ENCODE measurements at places on chromosomes 2 and 18. TPM values are rescaled to one million over a fixed set of nuclear protein-coding genes. Genes with fewer than 3 reads are reported as not detected.
A peak's percentile ranks its signal among the peaks of the same experiment; 100 is the strongest.

NEU2 gene
- total RNA-seq: not detected

SH3YL1 gene
- total RNA-seq: 8.5 TPM

- no peaks in the 10 kb centered on the region for H3K36me3 ChIP-seq
- no peaks in the 10 kb centered on the region for H3K4me1 ChIP-seq
- no peaks in the 10 kb centered on the region for H3K27me3 ChIP-seq
- no peak overlapping the region for H3K27ac ChIP-seq
- no peak overlapping the region for H3K4me3 ChIP-seq
These were observed 57.0 kb downstream of the CCDC102B start for GRCh38 chr18:68854786-68855391.

DNA sequence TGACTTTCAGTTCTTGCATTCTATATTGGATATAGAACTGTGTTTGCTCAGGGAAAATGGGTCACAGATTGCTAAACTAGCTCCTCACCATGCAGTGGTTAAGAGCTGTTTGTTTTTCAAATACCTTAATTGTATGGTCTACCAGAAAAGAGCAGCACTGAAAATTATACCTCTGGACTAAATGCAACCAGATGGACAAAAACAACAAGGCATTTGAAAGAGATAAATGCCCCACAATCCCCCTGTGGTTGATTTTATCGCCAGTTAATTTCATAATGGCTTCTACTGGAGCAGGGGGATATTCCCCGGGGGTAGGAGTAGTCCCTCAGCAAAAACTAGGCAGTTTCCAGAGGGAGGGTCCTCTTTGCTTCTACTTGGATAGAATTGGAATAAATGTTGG is 267.9 kb upstream of the TNP1 start:
- H3K4me1 ChIP-seq: no peaks in the 10 kb centered on the region
- no peak overlapping the region for H3K27ac ChIP-seq

- H3K4me1 ChIP-seq: peaks cover 4% of the 10 kb centered on the region
- H3K36me3 ChIP-seq: peaks cover 18% of the 10 kb centered on the region
- no peak overlapping the region for H3K27ac ChIP-seq
- no peaks in the 10 kb centered on the region for H3K27me3 ChIP-seq
- no peak overlapping the region for H3K4me3 ChIP-seq
These were observed 310.1 kb downstream of the EXOC6B start for GRCh38 chr2:72515696-72516095.

DNA sequence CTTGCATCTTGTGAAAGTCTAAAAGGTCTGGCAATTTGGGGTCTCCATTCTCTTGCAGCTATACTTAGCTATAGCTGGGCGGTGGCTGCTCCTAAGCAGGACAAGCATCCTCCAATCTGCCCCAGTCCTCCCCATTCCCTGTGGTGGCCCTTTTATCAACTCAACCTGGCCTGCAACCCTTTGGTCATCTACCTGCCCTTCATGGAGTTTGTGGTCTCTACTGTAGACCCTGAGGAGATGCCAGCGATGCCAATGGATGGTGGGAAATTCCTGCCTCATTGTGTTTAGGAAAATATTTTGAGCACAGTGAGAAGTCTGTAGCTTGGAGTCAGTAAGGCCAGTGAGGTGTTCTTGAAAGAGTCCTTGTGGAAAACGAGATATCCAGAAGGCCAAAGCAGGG is 143.4 kb downstream of the CAPN13 start:
- DNase-seq: no peak
- no peaks in the 10 kb centered on the region for H3K36me3 ChIP-seq
- no peak overlapping the region for H3K27ac ChIP-seq
- H3K4me3 ChIP-seq: no peak overlapping the region
- no peaks in the 10 kb centered on the region for H3K27me3 ChIP-seq

DNA sequence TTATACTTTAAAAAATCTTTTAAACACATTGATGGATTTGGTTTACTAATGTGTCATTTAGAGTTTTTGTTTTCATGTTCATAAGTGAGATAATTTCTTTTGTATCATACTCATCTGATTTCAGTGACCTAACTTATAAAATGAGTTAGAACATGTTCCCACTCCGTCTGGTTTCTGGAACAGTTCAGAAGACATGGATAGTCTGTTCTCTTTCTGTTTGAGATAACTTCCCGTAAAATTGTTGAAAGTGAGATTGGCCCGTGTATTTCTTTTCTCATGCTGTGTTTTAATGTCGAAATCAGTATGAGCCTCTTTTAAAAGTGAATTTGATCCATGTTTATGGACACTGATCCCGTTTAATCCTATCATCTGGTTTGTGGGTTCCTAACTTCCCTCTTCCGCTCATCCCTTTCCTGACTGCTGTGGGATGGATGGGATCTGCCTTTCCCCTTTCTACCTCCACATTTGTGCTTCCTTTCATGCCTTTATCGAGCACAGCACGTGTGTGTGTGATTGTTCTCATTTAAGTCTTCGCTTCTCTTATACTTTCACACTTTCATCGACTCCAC is 78.9 kb downstream of the COPS8 start:
- H3K27ac ChIP-seq: peak overlapping the region; percentile 57
- H3K36me3 ChIP-seq: no peaks in the 10 kb centered on the region
- no peak overlapping the region for H3K4me3 ChIP-seq
- no peaks in the 10 kb centered on the region for H3K27me3 ChIP-seq
- DNase-seq: no peak
- peaks cover 20% of the 10 kb centered on the region for H3K4me1 ChIP-seq

DNA sequence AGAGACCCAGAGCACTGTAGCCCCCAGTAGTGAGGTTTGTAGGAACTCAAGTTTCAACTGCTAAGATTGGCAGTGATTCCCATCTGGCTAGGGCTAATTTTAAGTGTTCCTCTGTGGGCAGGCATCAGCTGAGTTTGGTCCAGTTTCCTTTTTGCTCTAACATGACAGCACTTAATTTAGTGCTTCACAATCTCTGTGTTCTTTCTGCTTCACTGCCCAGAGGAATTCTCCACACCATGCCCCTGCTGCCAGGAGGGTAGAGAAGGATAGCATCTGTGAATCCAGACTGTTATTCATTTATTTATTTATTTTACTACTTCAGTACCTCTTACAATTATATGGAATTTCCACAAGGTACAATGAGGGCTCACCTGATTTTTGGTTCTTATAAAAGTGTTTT is 549.9 kb upstream of the FSIP2 start:
- no peaks in the 10 kb centered on the region for H3K36me3 ChIP-seq
- no peak overlapping the region for H3K4me3 ChIP-seq
- H3K27ac ChIP-seq: no peak overlapping the region

GRCh38 chr2:231360401-231360800 is 35.1 kb upstream of the B3GNT7 start:
- H3K4me1 ChIP-seq: peaks cover 23% of the 10 kb centered on the region
- H3K4me3 ChIP-seq: no peak overlapping the region
- H3K36me3 ChIP-seq: no peaks in the 10 kb centered on the region
- H3K27me3 ChIP-seq: no peaks in the 10 kb centered on the region

DNA sequence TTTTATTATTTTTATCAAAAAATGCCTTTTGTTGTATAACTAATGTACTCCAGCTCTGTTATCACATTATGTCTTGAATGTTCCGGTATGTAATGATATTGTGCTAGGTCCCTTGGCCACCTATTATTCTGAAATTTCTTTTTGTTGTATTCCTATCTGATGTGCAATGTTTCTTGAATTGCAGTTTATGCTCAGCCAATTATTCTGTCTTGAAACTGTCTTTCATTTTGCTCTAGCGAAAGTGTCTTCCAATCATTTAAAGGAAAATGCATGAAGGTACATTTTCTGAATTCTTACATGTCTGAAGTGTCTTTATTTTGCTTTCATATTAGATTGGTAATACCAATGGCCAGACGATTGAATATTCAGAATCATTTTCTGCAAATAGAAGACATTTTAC is 277.5 kb downstream of the SPAG16 start:
- H3K27ac ChIP-seq: no peak overlapping the region
- H3K27me3 ChIP-seq: no peaks in the 10 kb centered on the region
- DNase-seq: no peak
- no peaks in the 10 kb centered on the region for H3K36me3 ChIP-seq
- no peaks in the 10 kb centered on the region for H3K4me1 ChIP-seq

- no peak overlapping the region for H3K27ac ChIP-seq
- no peak for DNase-seq
- H3K4me3 ChIP-seq: no peak overlapping the region
- H3K36me3 ChIP-seq: no peaks in the 10 kb centered on the region
- no peaks in the 10 kb centered on the region for H3K4me1 ChIP-seq
These were observed 513.9 kb upstream of the NXPH2 start for GRCh38 chr2:139293992-139294548.

GRCh38 chr2:38106405-38107094 is 30.6 kb upstream of the CYP1B1 start:
- no peaks in the 10 kb centered on the region for H3K36me3 ChIP-seq
- H3K4me3 ChIP-seq: no peak overlapping the region

DNA sequence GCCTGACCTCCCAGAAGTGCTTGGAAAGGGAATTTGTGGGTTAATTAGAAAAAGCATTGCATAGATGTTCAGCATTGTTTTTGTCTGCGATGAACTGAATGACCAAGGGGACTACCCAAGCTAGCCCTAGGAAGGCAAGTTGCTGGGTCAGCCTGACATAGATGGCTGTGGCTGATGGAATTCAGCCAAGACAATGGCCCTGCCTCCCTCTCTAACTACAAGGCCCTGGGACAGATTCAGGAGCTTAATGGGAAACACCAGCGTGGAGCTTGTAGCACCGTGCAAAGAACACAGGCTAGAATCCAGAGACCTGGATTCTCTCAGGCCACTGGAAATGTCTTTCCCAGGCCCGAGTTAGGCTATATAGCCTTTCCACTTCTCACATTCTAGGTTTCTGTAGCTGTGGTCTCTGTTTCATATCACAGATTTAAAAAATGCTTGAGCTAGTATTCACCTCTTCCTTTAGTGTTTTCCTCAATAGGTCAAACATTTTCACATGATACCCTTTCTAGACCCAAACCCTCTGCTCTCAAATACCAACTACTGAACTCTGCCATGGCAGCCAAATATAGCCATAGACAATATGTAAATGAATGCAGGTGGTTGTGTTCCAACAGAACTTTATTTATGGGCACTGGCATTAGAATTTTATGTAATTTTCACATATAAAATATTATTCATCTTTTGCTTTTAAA is 294.3 kb upstream of the MEX3C start:
- no peak overlapping the region for H3K27ac ChIP-seq
- H3K4me1 ChIP-seq: no peaks in the 10 kb centered on the region
- no peaks in the 10 kb centered on the region for H3K36me3 ChIP-seq
- no peak overlapping the region for H3K4me3 ChIP-seq

DNA sequence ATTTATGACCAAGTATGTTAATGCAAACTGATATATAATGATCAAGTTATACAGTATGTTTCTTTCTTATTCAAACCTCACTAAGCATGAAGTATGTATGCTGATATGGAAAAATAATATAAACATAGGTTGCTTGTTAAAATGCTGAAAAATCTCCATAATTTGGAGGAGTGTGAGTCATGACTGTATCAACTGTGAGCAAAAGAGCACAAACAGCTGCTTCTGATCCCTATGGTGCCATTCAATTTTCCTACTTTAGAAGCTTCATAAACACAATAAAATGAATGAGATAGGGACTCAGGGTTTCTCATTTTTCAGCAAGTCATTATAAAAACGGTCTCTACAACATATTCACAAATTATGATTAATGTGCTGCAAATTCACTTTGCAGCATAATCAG is 129.9 kb upstream of the TFPI start:
- H3K27ac ChIP-seq: no peak overlapping the region
- DNase-seq: no peak
- H3K27me3 ChIP-seq: no peaks in the 10 kb centered on the region
- no peaks in the 10 kb centered on the region for H3K4me1 ChIP-seq
- no peaks in the 10 kb centered on the region for H3K36me3 ChIP-seq

GRCh38 chr2:237177052-237177451 is 91.4 kb downstream of the COPS8 start:
- no peak overlapping the region for H3K27ac ChIP-seq
- H3K4me3 ChIP-seq: no peak overlapping the region
- H3K27me3 ChIP-seq: no peaks in the 10 kb centered on the region
- H3K4me1 ChIP-seq: peaks cover 11% of the 10 kb centered on the region
- no peak for DNase-seq
- no peaks in the 10 kb centered on the region for H3K36me3 ChIP-seq

- DNase-seq: no peak
- no peaks in the 10 kb centered on the region for H3K27me3 ChIP-seq
- H3K36me3 ChIP-seq: no peaks in the 10 kb centered on the region
- H3K4me1 ChIP-seq: no peaks in the 10 kb centered on the region
These were observed 793.8 kb upstream of the FSHR start for GRCh38 chr2:49948091-49948490.

- H3K27me3 ChIP-seq: no peaks in the 10 kb centered on the region
- no peak for DNase-seq
- H3K4me3 ChIP-seq: no peak overlapping the region
- no peak overlapping the region for H3K27ac ChIP-seq
These were observed 78.6 kb upstream of the GALNT5 start for GRCh38 chr2:157178874-157179273.

GRCh38 chr2:69811591-69811990 is 17.9 kb upstream of the GMCL1 start:
- H3K36me3 ChIP-seq: peaks cover 3% of the 10 kb centered on the region
- no peak for DNase-seq
- no peaks in the 10 kb centered on the region for H3K4me1 ChIP-seq
- no peaks in the 10 kb centered on the region for H3K27me3 ChIP-seq
- no peak overlapping the region for H3K27ac ChIP-seq
- H3K4me3 ChIP-seq: no peak overlapping the region

All from heart right ventricle (tissue), 16 donors.